ENCODE measurements at places on chromosomes 4 and X. TPM values are rescaled to one million over a fixed set of nuclear protein-coding genes. Genes with fewer than 3 reads are reported as not detected.

Gene CXorf49
- total RNA-seq: not detected

Gene VSIG1
- total RNA-seq: not detected

Gene TRIM75
- under 0.01 TPM for total RNA-seq

Gene SMR3B
- total RNA-seq: not detected

Gene LINC00632
- 6.8 TPM for total RNA-seq

Gene PCYT1B
- 1.0 TPM for total RNA-seq

Gene RPA4
- total RNA-seq: 2.6 TPM

Gene ITIH6
- total RNA-seq: under 0.01 TPM

Gene H2BW2
- not detected for total RNA-seq

Gene LONRF3
- total RNA-seq: 3.7 TPM

Gene FGFBP1
- not detected for total RNA-seq

Gene NOX1
- total RNA-seq: not detected

Data from skeletal muscle tissue (tissue), 5 donors.